GF-D8 (cell line): ENCODE measurements at places on chromosomes 5 and 9.

GRCh38 chr5:94471521-94471920 lies 146.9 kb downstream of the KIAA0825 start:
- no peak for DNase-seq

- no peak for DNase-seq
Observed at GRCh38 chr5:174545926-174546325, 178.5 kb upstream of the MSX2 start.

- DNase-seq: no peak
Observed at GRCh38 chr5:148259288-148259687, 9.3 kb upstream of the SPINK13 start.

- DNase-seq: no peak
Observed at GRCh38 chr5:153551537-153552079, 61.1 kb downstream of the GRIA1 start.

- DNase-seq: no peak
Observed at GRCh38 chr5:53556001-53556400, 4.4 kb upstream of the NDUFS4 start.

DNA sequence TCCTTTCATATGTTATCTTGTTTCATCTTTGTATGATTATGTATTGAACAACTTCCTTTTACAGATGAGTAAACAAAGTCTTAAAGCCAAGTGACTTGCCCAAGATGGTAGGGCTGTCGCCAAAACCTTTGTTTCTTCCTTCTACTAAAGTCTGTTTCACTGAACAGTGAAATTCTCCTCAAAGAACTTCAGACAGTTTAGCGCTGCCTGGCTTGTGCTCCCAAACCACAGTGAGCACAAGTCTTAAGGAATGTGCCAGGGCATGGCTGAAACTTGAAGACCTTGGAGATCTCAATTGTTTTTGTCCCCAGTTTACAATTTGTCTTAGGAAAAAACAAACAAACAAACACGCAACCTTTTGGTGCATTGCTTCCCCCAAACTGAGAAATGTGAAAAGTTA lies 273.5 kb downstream of the CRB2 start:
- no peak for DNase-seq

- DNase-seq: no peak
Observed at GRCh38 chr9:87375397-87376073, 122.1 kb upstream of the DAPK1 start.

DNA sequence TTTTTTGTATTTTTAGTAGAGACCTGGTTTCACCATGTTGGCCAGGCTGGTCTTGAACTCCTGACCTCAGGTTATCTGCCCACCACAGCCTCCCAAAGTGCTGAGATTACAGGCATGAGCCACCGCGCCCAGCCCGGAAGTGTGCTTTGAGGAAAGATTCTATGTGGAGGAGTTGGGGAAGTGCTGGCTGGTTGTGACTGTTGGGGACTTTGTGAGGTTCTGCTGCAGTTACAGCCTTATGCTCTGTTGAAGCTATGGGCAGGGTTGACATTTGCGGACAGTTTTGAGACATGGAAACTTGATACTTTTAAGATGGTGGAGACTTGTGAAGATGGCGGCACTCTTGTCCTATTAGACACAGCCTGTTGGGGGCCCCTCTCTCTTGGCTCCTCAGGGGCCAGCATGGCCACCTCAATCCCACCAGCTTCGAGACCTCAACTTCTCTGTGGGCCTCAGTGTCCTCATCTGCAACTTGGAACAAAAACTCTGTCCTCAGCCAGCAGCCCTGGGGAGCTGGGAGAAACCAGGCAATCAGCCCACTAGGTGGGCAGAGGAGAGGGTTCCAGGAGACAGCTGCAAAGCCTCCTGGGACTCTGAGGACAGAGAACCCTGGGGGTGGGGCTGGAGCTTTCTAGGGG lies 24.9 kb downstream of the C9orf50 start:
- DNase-seq: peak; percentile 53

- no peak for DNase-seq
Observed at GRCh38 chr9:99069075-99069474, 35.8 kb upstream of the TGFBR1 start.

GRCh38 chr9:592225-592624 lies 249.3 kb upstream of the DMRT1 start:
- no peak for DNase-seq

GRCh38 chr5:87116825-87117512 lies 150.7 kb upstream of the RASA1 start:
- no peak for DNase-seq

DNA sequence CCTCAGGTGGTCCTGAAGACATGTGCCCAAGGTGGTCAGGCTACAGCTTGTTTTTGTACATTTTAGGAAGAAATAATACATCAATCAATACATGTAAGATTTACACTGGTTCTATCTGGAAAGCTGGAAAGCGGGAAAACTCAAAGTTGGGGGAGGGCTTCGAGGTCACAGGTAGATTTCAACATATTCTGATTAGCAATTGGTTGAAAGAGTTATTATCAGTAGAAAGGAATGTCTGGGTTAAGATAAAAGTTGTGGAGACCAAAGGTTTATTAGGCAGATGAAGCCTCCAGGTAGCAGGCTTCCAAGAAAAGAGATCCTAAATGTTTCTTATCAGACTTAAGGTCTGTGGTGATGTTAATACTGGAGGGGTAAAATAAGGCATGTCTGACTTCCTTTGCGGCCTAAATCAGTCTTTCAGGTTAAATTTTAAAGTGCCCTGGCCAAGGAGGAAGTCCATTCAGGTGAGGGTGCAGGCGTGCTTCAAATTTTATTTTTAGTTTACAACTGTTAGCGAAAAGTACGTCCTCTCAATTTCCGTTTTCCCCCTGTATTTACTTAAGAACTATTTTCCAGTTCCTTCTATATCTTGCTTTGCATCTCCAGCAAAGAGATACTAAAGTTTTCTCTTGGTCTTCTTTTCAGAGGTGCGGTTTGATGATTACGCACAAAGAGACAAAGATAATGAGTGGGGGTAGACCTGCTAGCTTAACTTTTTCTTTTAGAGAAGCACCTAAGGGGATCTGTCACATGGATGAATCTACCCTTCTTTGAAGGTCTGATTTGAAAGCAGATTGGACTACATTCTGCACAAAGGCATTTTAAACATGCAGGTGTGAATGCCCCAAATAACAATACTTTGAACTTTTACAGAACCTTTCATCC lies 578.6 kb downstream of the RAB3C start:
- DNase-seq: no peak

- no peak for DNase-seq
Observed at GRCh38 chr9:30670805-30671562, 1713.5 kb upstream of the ACO1 start.
